Activated CD8-positive, alpha-beta memory T cell treated with anti-CD3 and anti-CD28 coated beads, Interleukin-2, amount 10 ng/mL, durations not matched to agents 7 days and 5 days (primary cell): ENCODE measurements at places on chromosomes 3 and 15.

DNA sequence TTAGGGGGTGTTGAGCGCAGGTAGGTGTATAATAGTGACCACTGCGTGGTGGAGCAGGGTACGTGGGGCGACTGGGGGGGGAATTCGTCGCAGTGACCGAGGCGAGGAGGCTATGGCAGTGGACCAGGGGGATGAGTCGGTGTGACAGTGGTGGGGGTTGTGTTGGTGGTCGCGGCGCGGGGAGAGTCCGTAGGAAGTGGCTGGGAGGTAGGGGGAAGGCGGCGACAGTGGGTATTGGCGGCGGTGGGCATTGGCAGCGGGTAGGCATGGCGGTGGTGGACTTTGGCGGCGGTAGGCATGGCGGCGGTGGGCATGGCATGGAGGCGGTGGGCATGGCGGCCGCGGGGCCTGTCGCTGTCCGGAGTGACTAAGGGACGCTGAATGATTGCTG lies 739 bp downstream of the SNRPN start:
- no peak for DNase-seq
- H3K27ac ChIP-seq = peak overlapping the region; percentile 92

- H3K4me3 ChIP-seq = no peak overlapping the region
- peaks cover 3% of the 10 kb centered on the region for H3K4me1 ChIP-seq
- H3K27ac ChIP-seq = no peak overlapping the region
- DNase-seq = no peak
- peaks cover 39% of the 10 kb centered on the region for H3K36me3 ChIP-seq
These were observed 27.0 kb upstream of the CSPG5 start for GRCh38 chr3:47605652-47606051.

GRCh38 chr3:133827136-133827535 lies 21.5 kb downstream of the SRPRB start:
- H3K4me3 ChIP-seq = no peak overlapping the region
- H3K27me3 ChIP-seq = no peaks in the 10 kb centered on the region
- no peak for DNase-seq
- peaks cover 23% of the 10 kb centered on the region for H3K36me3 ChIP-seq
- peaks cover 6% of the 10 kb centered on the region for H3K4me1 ChIP-seq

- H3K36me3 ChIP-seq = no peaks in the 10 kb centered on the region
- DNase-seq = no peak
- peaks cover under 1% of the 10 kb centered on the region for H3K4me1 ChIP-seq
- H3K27ac ChIP-seq = no peak overlapping the region
These were observed 63.7 kb downstream of the EDEM1 start for GRCh38 chr3:5251196-5251583.

DNA sequence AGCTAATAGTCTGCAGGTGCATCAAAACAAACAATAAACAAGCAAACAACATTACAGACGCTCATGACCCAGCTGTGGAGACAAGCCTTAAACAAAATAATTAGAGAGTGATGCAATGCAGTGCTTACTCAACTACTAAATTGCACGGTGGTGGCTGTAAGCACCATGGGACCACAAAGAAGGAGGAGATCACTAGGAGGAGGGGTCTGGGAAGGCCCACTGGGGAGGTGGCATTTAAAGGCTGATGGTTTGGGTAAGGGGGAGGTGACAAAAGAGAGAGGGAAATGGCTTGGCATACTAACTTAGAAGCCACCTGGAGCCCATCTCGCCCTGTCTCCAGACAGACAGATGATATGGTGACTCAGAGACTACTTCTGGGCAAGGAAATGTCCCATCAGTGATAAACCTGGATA lies 516.7 kb downstream of the FOXP1 start:
- peak overlapping the region; percentile 93 for H3K27ac ChIP-seq
- peaks cover 51% of the 10 kb centered on the region for H3K4me1 ChIP-seq
- H3K4me3 ChIP-seq = peak overlapping the region; percentile 85
- no peaks in the 10 kb centered on the region for H3K36me3 ChIP-seq
